ENCODE measurements at places on chromosomes 6 and 20.

DNA sequence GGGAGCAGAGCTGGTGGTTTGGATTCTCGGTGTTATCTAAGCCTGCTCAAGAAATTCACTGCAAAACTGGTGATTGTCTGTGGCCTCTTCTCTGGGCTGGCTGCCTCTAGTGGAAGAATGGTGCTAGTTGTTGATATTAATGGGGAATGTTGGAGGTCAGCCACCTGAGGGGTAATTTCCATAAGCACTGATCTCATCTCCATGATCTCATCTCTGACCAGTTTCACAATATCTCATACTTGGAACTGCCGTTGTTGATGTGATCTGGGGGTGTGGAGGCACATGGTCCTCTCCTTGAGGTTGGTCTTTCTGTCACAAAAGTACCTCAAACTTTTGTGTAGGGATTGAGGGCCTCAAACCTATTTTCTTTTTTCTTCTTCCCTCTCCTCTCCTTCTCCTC lies 102.6 kb downstream of the CD109 start:
- DNase-seq = no peak

DNA sequence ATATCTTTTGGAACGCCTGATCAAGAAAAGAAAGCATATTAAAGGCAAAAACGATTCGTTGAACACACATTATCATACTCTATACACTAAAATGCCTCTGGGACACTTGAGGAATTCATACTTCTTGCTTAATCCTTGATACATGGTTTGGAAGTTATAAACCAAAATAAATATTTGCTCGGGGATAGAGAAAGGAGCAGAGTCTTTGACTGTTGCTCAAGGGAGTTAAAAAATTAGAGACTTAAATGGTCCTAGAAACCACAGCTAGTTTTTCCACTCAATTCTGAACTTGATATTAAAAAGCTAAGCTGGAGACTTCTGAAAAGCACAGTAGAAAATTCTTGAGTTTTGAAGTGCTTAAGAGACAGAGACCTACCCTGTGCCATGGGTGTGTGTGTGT lies 98.9 kb downstream of the BCKDHB start:
- no peak for DNase-seq

DNA sequence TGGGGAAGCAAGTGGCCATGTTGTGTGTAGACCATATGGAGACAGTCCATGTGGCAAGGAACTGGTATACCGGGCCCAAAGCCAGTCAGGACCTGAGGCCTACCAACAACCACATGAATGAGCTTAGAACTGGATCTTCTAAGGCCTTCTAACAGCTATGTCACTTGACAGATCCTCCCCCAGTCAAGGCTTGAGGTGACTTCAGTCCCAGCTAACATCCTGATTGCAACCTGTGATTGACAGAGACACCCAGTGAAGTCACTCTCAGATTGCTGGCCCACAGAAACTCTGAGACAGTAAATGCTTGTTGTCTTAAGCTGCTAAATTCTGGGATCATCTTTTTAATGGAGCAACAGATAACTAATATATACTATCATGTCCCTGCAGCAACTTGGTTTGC lies 32.9 kb downstream of the AHI1 start:
- no peak for DNase-seq

DNA sequence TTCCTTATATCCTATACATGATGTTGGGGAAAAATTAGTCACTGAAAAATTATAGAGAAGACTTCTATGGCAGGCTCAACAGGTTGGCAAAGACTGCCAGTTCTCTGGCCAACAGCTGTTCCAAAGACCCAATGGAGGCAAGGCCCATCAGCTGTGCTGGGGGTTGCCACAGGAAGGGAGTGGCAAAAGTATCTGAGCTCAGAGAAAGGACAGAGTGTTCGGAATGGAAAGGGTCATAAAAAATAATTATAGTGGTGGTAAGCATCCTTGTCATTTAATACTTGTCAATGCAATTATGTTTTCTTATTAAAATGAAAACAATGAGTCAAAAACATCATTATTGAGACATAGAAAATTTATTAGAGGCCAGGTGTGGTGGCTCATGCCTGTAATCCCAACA lies 36.1 kb downstream of the FASTKD5 start:
- DNase-seq = no peak

DNA sequence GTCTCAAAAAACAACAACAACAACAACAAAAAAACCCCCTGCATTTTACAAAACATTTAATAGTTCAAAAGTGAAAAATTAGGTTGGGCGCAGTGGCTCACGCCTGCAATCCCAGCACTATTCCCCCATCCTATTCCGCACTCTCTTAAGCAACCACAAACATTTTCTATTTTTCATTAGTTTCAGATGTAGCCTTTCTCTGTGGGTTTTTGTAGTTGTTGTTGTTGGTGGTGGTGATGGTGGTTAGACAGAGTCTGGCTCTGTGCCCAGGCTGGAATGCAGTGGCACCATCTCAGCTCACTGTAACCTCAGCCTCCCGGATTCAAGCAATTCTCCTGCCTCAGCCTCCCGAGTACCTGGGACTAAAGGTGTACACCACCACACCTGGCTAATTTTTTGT lies 6.4 kb upstream of the GMNN start:
- DNase-seq = no peak

- DNase-seq = no peak
Measured at GRCh38 chr6:101110814-101111213, 229.7 kb upstream of the ASCC3 start.

GRCh38 chr6:156421933-156422332 lies 355.2 kb upstream of the ARID1B start:
- DNase-seq = no peak

GRCh38 chr6:104365451-104366234 lies 494.1 kb downstream of the HACE1 start:
- DNase-seq = no peak

DNA sequence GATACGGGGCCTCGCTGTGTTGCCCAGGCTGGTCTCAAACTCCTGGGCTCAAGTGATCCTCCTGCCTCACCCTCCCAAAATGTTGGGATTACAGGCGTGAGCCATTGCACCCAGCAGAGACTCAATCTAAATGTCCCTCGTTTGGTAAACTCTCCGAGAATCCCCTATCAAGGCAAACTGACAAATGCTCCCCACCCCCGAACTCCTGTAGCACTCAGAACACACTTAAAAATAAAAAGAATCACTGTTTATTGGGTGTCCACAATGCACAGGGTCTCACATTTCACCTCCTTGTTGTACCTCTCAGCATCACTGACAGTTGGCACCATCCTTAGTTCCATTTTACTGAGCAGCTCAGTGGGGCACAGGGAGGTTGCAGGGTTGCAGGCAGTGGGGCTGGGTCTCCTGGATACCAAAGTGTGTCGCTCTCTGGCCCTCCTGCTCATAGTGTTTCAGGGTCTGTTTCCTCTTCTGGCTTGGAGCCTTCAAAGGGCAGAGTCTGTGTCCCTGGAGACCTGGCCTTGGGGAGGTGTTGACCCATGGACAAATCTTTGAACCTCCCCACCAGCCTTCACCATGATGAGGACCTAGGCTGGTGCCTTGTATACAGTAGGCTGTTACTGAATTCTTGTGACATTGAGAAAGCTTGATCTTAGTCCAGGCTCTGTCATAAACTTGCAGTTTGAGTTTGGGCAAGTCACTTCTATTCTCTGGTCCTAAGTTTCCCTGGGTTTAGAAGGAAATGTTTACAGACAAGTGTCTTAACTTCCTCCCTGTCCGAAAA lies 8.5 kb upstream of the SRC start:
- no peak for DNase-seq

- no peak for DNase-seq
Measured at GRCh38 chr20:43837856-43838702, 76.6 kb upstream of the TOX2 start.

GRCh38 chr6:169489563-169490245 lies 212.1 kb downstream of the WDR27 start:
- DNase-seq = no peak

DNA sequence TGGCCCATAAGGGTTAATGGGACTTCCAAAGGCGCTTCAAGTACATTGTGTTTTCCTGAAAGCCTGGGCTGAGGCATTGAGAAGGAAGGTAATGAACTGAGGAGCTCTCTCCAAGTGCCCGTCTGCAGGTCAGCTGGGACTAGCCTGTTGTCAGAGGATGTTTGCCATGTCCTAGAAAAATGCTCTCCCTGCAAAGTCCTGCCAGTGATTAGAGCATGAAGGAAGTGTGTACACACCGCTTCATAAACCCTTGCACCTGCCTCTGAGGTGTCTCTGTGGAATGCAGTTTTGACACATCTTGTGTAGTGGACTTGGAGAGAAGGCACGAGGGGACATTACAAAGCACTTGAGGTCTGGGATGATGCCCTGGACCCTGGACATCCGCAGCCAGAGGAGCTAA lies 506.7 kb downstream of the KIF16B start:
- DNase-seq = no peak

DNA sequence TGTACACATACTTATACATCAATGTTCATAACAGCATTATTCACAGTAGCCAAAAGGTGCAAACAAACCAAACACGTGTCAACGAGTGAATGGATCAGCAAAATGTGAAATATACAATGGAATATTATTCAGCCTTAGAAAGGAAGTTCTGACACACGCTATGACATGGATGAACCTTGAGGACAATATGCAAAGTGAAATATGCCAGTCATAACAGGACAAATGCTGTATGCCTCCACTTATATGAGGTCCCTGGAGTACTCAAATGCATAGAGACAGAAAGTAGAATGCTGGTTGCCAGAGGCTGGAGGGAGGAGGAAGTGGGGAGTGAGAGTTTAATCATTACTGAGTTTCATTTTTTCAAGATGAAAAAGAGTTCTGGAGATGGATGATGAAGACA lies 37.8 kb upstream of the IGF2R start:
- DNase-seq = no peak

DNA sequence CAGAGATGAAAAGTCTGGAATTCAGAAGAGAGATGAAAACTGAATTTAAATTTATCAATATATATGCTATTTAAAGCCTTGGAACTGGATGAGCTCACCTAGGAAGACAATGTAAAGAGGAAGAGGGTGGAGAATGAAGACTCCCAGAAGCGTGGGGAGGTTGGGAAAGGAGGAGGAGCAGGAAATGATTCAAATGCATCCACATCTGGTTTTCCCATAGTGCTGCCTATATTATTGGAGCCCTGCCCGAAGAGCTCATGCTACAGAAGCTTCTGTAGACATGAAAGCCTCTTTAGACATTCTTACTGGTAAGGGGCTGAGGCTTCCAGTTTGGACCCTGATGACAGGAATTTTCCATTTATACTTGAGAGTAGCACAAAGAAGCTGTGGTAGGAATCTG lies 19.2 kb downstream of the PDE7B start:
- no peak for DNase-seq

- no peak for DNase-seq
Measured at GRCh38 chr20:48828734-48829460, 1.1 kb upstream of the PREX1 start.

DNA sequence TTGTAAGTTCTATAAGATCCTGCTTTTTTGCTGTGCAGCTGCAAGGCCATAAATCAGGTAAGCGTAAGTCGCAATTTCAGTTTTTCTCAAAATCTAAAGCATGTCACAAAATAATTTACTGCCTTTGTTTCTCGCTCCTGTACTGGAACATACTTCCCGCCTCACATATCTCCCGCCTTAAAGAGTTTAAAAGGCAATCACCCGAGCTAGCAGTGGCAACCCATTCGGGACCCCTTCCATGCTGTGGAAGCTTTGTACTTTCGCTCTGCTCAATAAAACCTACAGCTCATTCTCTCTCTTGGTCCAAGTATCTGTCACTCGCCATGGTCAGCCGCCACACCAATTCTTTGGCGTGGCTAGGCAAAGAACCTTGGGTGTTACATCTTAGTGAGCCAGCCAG lies 34.0 kb downstream of the CEP85L start:
- no peak for DNase-seq

DNA sequence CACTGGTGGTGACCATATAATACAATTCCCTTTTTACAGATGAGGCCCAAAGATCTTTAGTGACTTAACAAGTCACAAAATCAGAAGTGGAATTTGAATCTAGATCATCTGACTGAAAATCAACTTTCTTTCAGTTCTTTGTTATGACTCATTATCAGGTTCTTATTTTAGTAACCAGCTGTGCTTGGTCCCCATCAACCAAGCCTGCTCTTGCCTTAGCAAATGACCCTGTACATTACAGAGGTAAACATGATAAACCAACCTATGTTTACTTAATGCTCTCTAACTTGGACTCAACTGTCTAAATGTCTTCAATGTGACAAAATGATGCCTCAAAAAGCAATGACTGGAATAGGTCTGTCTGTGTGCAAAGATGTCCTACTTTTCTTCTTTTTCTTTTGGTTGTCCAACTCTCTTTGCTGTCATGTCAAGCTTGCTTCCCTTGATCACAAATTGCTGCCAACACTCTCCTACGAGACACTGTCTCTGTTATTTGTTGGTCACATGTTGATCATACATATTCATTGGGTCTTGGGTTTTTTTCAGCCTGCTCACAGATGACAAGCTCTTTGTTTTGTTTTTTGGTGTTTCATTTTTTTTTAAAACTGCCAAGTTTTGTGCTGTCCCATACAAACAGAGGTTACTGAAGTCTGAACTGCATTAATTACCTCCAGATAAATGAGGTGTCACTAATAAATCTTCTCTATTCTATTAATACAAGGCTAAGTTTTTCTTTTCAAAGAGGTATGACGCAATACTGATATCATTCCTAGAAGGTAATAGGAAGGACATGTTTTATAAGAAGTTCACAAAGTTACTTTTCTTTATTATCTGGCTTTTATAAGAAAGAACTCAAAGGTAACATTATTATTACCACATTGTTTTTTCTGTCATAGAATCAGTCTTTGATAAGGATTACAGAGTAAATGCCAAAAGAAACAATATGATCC lies 62.2 kb upstream of the PLN start:
- no peak for DNase-seq

- no peak for DNase-seq
Measured at GRCh38 chr6:125046107-125046925, 84.1 kb downstream of the RNF217 start.

DNA sequence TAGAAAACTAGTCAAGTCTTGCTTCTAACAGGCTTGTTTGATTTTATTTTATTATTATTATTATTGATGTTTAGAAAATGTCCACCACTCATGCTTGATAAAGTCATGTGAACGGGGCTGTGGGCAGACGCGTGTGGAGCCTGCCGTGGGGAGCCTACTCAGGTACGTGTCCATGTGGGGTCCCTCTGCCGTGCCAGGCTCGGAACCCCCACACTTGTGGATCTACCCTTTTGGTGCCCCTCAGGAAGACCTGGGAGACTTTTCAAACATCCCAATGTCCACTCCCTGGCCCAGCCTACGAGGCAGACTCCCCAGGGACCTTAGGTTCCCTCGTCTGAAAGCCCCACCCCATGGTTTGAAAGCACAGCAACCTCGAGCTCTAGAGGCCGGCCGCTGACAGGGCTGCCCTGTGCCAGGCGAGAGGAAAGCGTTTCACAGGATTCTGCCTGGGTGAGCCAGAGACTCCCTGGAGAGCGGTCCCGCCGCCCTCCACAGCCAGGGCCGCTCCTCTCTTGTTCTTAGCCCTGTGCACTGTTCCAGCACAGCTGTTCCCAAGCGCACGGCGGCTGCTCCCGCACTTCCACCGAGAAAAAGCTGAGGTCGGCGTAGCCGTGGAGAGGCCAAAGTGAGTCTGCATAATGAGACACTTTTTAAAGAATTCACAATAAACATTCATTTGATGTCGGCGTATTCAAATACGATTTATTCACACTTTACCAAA lies 249.7 kb downstream of the TTLL2 start:
- no peak for DNase-seq

Measured in stimulated activated CD4-positive, alpha-beta T cell treated with anti-CD3 and anti-CD28 coated beads, TNF-alpha, amount 100 ng/mL, for 1 hour (primary cell).